ENCODE measurements at places on chromosomes 7 and 10.

DNA sequence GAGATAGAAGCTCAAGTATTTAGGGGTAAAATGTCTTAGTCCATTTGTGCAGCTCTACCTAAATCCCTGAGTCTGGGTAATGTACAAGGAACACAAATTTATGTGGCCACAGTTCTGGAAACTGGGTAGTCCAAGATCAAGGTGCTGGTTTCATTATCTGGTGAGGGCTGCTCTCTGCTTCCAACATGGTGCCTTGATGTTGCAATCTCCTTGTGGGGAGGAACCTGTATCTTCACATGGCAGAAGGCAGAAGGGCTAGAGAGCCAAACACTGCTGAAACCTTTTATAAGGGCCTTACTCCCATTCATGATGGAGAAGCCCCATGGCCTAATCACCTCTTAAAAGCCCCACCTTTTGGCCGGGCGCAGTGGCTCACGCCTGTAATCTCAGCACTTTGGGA is 8.7 kb upstream of the BAZ1B start:
- no peak for DNase-seq

- peak; percentile 59 for DNase-seq
These were observed 577 bp downstream of the DNAJB9 start for GRCh38 chr7:108570146-108570755.

- DNase-seq = no peak
These were observed 237.4 kb downstream of the ELMO1 start for GRCh38 chr7:37211097-37211880.

DNA sequence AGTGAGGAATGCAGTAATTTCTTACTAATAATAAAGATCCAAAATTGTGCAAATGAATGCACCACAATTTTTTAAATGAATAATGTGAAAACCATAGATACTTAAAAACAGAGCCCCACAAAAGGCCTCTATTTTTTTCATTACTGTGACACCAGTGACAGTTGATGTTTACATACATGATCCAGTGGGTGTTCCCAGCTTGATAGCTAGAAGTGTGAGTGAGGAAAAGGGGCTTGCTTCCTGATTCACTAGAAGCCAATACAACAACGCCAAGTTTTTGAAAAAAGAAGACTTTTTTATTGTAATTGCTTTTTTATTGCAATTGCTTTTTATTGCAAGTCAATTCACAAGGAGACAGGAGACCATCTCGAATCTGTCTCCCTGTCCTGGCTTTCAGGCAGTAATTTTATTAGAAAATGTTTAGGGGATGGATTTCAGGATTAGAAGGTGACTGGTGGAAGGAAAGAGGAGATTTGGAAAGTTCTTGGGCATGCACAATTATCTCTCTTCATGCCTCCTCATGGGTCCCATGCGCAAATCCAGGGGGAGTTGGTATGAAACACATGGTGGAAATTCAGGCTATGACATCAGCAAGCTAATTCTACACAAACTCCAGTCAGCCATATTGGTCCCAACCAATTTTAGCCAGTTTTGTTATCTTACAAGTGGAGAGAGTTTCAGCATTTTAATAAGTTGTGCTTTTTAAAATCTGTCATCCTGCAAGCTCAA is 44.4 kb upstream of the ZNF438 start:
- no peak for DNase-seq

DNA sequence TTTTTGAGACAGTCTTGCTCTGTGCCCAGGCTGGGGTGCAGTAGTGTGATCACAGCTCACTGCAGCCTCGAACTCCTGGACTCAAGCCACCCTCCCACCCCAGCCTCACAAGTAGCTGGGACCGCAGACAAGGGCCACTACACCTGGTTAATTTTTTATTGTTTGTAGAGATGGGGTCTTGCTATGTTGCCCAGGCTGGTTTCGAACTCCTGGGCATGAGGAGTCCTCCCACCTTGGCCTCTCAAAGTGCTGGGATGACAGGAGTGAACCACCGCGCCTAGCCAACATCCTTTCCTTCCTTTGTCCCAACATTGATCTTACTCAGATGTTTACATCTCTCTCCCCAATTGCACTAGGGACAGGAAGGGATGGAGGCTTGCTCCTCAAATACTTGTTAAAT is 3.3 kb downstream of the GTF2IRD1 start:
- DNase-seq = no peak

DNA sequence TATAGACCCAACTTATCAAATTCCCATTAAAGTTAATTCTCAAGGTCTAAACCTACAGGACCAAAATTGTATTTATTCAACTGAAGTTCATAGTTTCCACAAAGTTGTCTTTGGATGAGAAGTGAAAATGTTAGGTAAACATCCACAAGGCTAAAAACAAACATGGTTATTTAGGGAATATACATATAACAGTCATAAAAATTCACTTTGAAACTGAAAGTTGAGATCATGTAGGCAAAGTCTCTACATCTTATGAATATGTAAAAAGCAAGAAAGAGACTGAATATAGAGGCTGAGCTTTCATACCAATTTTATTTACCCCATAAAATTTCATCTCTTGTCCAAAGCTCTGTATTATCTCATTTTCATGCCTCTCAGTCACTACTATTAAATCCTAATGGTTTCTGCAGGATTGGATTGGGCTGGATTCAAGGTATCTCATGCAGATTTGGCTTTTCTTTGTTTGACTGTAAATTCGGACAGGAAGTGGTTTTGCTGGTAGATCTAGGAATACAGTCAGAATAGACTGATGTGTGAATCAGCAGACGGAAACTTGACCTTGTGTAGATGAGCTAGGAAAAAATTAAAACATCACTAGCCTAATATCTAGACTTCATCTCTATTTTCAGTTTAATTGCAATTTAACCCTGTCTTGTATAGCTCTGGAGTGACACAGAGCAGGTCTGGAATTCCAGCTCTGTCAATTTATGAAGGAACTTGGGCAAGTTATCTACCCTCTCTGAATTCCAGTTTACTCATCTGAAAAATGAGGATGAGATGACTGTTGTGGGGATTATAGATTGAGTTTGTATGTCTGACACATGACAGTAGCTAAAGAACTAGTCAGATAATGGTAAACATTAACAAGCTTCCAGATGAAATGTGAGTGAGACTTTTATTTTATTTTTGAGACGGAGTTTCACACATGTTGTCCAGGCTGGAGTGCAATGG is 27.3 kb upstream of the SKAP2 start:
- no peak for DNase-seq

- no peak for DNase-seq
These were observed 5.2 kb upstream of the MALRD1 start for GRCh38 chr10:19043431-19043830.

DNA sequence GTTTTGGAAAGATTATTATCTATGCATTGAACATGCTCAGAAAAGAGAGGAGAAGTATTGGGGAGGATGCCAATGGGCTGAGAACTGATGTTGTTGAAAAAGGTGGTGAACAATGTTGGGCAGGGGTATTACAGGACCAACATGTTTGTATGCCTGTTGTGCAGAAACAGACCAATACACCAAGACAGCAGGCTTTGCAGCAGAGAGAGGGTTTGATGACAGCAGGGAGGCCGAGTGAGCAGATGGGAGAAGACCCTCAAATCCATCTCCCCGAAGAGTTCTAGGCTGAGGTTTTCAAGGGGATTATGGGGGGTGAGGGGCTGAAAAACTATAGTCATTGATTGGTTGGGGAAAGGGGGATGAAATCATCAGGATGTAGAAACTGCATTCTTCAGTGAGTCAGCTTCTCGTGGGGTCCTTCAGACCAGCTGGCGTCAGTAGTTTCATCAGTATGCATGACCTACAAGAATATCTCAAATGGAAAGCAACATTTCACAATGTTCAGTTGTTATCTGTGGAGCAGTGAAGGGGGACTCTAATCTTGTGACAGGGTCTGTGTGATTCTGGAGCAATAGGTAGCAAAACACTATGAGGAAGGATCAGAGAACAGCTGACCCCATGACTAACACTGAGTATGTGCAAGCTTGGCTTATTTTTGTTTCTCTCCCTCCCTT is 167.8 kb downstream of the BAMBI start:
- no peak for DNase-seq

GRCh38 chr10:101965075-101965765 is 90.8 kb downstream of the ARMH3 start:
- DNase-seq = no peak

GRCh38 chr7:127476618-127477017 is 84.1 kb upstream of the ZNF800 start:
- no peak for DNase-seq

GRCh38 chr10:24435374-24435773 is 226.4 kb downstream of the KIAA1217 start:
- no peak for DNase-seq

- no peak for DNase-seq
These were observed 120.3 kb upstream of the ADAM12 start for GRCh38 chr10:126508535-126509040.

DNA sequence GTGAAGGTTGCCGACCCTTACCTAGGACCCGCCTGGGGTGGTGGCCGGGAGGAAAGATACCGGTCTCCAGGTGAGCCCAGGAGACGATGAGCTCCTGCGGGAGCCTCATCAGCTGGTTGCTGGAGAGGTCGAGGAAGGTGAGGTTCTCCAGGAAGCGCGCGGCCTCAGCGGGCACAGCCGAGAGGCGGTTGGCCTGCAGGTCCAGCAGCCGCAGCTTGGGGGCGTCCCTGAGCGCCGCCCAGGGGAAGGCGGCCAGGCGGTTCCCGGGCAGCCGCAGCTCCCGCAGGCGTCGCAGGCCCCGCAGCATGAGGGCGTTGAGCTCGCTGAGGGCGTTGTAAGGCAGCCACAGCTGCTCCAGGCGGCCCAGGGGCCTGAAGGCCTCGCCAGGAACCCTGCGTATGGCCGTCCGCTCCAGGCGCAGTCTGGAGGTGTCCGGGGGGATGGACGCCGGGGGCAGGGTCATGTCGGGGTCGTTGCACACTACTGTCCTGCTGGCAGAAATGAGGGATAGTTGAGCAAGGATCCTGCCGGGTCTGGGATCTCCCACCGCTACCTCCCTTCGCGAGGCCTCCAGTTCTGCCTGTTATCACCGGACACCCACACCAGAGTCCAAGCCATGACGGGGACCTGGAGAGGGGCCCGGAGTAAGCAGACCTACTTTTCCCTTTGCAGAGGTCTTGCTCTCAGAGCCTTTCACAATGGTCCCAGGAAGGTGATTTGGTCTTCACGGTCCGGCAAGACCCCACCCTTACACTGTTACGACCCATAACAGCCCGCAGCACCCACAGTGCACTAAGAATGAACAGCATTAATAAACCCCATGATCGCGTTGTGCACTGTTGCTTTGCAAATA is 3.9 kb downstream of the LRIT1 start:
- no peak for DNase-seq

- no peak for DNase-seq
These were observed 8.7 kb downstream of the EPC1 start for GRCh38 chr10:32338262-32338661.

GRCh38 chr7:77655836-77656455 is 40.3 kb upstream of the RSBN1L start:
- DNase-seq = no peak

GRCh38 chr7:41029072-41029499 is 673.8 kb downstream of the INHBA start:
- DNase-seq = no peak

- peak; percentile 17 for DNase-seq
These were observed 441 bp downstream of the FBH1 start for GRCh38 chr10:5890452-5890915.

DNA sequence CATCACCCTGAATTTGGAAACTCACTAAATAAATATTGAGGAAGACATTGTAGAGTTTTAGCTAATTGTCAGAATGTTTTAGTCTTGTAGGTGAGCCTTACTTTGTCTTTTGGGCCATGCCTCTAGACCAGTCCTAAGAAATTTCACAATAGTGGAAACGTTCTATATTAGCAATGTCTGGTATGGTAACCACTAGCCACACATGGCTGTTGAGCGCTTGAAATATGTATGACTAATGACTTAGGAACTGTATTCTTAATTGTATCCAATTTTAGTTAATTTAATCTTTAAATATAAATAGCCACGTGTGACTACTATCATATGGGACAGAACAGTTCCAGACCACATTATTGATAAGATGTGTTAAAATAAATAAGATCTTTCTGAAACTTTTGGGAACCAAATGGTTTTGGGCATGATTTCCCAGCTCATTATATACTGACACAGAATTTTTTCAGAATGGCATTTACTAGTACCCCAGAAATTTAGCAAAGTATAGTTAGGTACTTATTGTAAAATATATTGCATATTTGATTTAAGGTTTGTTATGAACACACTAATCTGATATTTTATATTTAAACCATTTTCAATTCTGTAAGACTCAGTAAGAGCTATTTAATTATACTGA is 95.0 kb downstream of the VPS50 start:
- DNase-seq = no peak

DNA sequence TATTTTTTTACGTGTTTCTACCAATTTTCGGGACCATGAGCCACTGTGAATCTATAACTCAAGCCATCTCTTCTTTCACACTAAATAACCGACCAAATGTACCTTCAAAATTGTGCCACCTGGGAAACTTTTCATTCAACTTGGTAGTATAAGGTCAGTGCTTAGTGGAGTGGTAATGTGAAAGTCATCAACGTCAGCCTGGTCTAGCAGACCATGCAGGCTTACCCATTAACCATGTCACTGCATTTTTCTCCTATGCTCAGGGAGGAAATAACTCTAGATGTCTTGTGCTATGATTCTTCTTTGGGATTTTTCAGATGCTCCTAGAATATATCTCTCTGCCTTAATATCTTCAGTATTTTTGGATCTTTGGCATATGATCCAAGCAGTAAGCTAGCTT is 1075.4 kb upstream of the POT1 start:
- no peak for DNase-seq

DNA sequence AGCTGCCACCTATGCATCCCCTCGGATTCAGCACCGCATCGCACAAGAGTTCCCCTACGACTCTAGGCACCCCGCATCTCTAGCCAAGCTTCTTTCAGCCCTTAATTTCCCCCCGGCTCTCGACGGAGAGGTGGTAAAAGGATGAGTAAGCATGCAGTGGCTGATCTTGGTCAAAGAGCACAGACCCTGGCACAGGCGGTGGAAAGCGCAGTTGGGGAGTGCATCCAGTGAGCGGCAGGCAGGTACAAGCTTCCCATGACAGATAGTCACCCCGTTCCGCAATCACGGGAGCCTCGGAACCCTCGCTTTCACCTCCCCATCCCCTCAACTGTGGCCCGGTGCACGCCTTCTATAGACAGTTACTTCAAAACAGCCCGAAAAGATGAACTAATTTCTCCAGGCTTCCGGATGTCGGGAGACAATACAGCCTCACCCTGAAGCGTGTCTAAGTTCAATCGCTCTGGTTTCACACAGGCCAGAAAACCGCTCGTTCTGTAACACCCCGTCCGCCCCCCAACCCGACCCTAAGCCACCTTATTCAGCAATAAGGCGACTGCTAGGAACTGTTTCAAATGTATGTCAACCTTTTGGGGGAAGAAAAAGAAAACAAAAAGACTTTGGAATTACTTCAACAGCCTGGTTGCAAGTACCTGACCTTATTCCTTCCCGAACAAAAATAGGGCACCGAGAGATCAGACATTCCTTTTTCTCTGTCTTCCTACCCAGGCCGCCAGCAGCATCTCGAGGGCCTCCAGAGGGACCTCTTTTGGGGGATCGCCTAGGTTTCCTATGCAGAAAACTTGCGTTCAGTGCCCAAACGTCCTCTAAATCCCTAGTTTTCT is 1.4 kb downstream of the RHEB start:
- DNase-seq = peak; percentile 47

Data from CD4-positive, alpha-beta T cell treated with Interleukin-17A for 1 hour (primary cell).